ENCODE measurements at places on chromosomes 3 and 15.

GRCh38 chr3:135033737-135034136 lies 238.7 kb downstream of the EPHB1 start:
- no peak for DNase-seq

GRCh38 chr15:52423852-52424251 lies 104.8 kb downstream of the MYO5A start:
- no peak for DNase-seq

GRCh38 chr3:61110576-61110975 lies 140.7 kb downstream of the FHIT start:
- no peak for DNase-seq

DNA sequence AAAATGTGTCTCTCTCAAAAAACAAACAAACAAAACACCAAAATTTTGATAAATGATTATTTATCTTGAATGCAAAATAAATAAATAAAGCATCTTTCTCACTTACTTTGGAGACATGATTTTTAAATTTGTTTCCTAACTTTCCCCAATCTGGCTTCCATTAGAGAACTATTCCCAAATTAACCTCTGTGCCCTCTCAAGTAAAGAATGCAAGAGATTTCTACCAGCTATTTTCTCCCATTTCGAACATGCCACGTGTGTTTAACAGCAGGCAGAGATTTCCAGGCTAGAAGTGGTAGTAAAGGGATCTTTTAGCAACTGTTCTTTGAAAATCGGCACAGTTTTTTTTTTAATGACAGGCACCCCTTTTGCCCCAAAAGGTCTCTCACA lies 269.1 kb downstream of the SHQ1 start:
- DNase-seq = no peak

- DNase-seq = no peak
Measured at GRCh38 chr15:28977377-28978010, 91.7 kb downstream of the APBA2 start.

- DNase-seq = no peak
Measured at GRCh38 chr3:53193466-53194209, 32.6 kb downstream of the PRKCD start.

DNA sequence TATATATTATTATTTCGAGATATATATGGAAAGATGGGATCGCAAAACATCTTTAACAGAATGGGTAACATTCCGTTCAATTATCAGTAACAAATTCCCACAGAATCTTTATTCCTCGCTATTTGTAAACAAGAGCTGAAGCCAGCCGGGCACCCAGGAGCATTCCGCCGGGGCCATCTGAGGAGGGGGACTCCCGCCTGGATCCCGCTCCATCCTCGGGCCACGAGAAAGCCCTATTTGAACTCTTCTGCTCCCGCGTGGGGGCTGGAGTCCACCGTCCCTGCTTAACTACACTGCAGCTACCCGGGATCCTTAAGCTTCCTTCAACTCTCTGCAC lies 687 bp downstream of the GPR176 start:
- no peak for DNase-seq

DNA sequence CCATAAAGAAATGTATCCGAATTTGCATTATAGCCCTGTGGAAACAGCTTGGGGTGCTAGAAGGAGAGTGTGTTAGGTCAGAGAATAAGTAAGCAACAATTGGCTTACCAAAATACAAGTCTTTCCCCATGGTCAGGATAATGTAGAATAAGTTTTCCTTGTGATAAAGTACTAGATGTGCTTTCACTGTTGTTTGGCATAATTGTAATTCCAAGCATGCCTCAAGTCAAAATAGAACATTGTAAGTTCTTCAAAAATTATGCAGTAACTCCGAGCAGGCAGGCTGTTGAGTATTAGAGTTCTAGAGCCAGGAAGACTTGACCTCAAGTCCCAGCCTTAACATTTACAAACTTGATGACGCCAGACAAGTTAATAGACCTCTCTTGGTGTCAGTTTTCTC lies 242.0 kb downstream of the TUSC7 start:
- no peak for DNase-seq

- no peak for DNase-seq
Measured at GRCh38 chr15:64016257-64016656, 30.0 kb downstream of the DAPK2 start.

GRCh38 chr3:168422843-168423242 lies 327.1 kb upstream of the GOLIM4 start:
- DNase-seq = no peak

DNA sequence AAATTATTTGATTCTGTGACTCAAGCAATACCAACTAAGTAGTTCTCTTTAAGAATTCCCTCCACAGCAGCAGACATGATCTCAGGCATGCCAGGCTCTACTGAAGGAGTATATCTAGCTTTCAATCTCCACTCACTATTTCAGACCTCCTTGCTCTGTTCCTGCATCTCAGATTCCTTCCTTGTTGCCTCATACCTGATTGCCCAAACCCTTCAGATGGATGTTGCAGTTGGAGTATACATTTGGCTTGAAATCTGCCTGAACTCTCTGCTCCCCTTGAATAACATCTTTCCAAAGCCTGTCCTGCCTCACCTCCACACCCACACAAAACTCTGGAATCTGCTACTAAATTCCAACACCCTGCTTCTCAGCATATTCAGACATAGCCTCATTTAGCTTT lies 19.8 kb upstream of the TM4SF4 start:
- no peak for DNase-seq

- no peak for DNase-seq
Measured at GRCh38 chr3:9676785-9677184, 26.8 kb upstream of the CPNE9 start.

DNA sequence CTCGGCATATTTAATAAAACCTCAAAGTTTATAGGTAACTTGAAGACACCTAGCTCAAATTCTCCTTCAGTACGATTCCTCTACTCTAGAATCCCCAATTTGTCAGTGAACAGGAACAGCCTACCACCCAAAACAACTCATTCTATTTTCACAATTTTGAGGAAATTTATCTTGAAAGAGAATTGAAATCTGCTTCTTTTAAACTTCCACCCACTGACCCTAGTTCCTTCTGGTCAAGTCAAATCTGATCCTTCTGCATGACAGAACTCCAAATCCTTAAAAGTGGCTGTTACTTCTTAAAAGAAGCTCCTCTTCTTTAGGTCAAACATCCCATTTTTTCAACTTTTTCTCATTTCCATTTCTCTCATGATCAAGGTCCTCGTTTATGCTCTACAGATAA lies 4.4 kb downstream of the GABPB1 start:
- no peak for DNase-seq

DNA sequence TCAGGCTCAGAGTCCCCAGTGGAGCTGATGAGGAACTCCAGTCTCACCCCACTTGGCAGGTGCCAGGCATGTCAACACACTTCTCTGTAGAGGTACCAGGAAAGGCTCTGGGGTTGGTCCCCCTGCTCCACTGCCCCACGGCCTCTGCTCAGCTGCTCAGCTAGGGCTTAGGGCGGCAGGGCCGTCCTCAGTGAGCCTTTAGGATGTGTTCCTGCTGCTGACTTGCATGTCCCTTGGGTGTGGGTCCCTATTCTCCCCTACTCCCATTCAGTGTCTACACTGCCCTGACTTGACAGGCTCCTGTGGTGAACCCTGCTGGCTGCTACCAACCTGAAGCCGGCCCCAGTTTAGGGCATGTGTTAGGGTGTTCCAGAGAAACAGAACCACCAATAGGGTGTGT lies 17.9 kb upstream of the POLG start:
- no peak for DNase-seq

DNA sequence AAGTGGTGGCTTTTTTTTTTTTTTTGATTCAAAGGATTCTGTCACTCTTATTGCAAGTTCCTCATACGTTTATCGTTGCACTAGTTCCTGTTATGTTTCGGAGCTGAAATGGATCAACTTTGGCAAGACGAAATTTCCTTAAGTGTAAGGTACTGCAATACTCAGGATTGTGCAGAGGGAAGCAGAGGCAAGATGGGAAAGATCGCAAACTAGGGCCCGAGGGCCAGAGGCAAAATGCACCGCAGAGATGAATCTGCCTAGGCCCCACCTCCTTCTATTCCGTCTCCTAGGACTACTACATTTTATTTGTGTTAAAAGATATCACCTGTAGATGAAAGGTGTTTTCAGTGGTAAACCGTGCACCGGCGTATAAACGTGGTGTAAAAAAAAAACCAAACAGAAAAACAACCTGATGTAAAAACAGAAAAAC lies 331 bp downstream of the RNU6-1 start:
- DNase-seq = no peak

GRCh38 chr3:194201953-194202666 lies 66.2 kb downstream of the HES1 start:
- no peak for DNase-seq

DNA sequence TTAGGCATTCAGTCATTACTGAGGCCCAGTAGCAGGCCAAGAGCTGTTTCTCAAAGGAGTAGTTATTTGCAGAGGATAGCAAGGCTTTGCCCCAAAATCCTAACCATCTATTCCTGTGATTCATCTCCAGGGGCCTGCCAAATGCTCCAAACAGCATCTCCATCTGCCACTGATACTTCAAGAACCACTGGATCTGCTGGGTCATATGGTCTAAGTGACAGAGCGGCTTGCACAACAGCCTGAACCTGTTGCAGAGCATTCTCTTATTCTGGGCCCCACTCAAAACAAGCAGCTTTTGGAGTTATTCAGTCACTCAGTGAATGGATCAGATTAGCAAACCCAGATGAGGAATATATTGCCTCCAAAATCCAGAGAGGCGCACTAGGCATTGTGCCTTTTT lies 68.8 kb upstream of the ALDH1A3 start:
- no peak for DNase-seq

DNA sequence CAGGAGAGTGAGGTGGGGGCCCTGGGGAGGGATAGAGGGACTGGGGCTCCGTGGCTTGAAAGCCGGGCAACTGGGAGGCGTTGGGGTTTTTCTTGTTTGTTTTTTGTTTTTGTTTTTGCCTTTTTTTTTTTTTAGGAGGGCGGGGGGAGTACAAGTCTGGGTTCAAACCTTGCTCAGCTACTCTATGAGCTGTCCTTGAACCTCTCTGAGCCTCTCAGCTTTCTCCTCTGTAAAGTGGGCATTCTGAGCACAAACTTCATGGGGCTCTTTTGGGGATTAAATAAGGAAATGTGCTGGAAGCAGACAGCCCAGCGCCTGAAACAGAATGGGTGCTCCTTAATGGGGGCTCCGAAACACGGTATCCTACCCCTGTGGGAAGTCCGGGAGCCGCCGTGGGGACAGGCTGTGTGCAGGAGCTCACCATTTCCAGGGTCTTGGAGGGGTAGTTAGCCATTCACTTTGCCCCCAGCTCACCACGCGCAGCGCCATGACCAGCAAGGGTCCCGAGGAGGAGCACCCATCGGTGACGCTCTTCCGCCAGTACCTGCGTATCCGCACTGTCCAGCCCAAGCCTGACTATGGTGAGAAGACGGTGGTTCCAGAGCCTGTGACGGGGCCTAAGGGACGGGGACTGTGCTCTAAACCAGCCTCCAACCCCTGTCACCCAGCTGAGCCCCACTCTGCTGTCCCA lies 388 bp downstream of the ACY1 start:
- DNase-seq = no peak

DNA sequence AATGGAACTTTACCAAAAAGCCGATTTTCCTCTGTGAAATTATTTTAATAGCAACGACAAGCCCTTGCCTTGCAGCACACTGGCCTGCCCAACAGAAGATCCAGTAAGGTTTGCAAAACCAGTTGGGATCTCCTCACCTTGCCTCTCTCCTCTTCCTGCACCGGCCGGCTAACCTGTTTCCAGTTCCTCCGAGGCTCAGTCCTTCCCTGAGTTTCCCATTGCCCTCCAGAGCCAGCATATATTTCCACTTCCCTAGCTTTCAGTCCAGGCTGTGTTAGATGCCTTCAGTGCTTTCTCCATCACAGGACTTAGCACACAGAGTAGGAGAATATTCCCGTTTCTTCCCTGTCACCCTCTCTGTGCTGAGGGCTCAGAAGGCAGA lies 60.3 kb downstream of the NOX5 start:
- no peak for DNase-seq

DNA sequence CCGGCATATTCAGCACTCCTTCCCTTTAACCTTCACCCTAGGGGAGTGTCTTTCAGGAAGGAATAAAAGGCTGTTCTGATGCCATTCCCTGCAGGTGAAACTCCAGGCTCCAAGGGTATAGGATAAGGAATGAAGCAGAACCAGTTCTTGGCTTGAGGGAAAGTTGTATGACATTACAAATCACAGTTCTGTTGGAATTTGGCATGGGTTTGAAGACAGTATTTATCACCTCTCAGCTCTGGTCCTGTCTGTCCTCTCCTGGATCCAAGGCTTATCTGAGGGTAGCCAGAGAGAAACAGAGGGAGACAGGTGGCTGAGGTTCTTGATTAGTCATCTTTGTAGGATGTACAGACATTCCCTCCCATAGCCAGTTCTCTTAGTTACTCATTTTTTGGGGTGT lies 37.1 kb downstream of the RAB11A start:
- DNase-seq = no peak

DNA sequence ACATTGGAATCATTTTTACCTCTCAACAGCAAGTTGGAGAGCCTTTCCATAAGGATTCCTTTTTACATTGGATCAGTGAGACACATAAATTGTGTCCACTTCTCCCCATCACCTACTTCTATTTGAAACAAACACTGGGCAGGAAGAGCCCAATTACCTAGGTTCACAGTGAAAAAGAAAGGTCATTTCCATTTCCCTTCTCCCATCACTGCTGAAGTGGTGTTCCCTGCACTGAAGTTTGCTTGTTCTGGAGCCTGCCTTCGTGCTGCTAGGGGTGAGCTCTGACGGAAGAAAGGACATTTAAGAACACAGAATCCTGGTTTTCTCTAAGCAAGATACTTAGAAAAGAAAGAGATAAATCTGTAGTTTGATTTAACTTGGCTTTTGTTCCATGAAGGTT lies 123.8 kb upstream of the ZBTB20 start:
- no peak for DNase-seq

GRCh38 chr3:154421083-154421482 lies 8.9 kb downstream of the GPR149 start:
- DNase-seq = no peak

GRCh38 chr3:193836918-193837317 lies 243.9 kb downstream of the OPA1 start:
- no peak for DNase-seq

- DNase-seq = no peak
Measured at GRCh38 chr15:67130673-67131601, 65.5 kb downstream of the SMAD3 start.

DNA sequence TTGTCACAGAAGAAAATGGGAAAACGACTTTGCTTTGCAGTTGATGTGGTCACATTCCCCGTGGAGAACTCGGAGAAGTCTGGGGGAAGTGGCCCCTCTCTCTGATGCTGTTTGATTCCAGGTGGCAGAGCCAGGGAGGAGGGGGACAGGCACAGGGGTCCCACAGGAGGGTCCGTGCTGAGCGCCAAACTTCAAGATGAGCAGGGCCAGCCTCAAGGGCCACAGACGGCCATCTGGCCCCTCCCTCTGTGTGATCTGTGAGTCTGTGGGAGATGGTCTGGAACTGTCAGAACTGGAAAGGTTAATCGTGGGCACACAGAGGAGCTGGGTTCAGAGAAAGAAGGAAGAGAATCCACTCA lies 23.1 kb upstream of the CORO2B start:
- no peak for DNase-seq

- DNase-seq = no peak
Measured at GRCh38 chr3:45874677-45875346, 11.5 kb upstream of the CCR9 start.

- DNase-seq = no peak
Measured at GRCh38 chr3:42498791-42499477, 3.5 kb upstream of the VIPR1 start.
